Fibroblast of upper back skin (primary cell): ENCODE measurements at places on chromosomes 6 and 20.

GRCh38 chr20:49340161-49340966 lies 62.5 kb upstream of the ZNFX1 start:
- no peak for DNase-seq

- DNase-seq: peak; percentile 22
Observed at GRCh38 chr6:105793130-105793529, 293.0 kb upstream of the PRDM1 start.

DNA sequence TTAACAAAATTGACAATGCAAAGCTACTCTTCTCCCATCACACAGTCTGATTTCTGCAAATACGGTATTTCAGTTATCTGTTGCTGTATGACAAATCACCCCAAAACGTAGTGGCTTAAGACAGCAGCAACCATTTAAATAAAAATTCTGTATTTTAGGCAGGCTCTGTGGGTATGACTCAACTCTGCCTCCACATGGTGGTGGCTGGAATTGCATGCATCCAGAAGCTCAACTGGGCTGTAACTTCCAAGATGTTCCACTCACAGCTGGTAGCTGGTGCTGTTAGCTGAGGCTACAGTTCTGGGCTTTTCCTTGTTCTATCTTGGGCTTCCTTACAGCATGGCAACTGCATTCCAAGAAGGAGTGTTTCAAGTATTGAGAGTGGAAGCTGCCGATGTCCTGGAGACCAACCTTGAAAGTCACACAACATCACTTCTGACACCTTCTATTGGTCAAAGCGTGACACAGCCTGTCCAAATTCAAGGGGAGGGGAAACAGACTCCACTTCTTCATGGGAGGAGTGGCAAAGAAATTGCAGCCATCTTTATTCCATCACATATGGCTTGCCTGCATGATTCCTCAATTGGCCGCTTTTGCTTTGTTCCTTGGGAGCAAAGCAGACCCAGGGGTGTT lies 39.7 kb upstream of the TULP1 start:
- peak; percentile 26 for DNase-seq

DNA sequence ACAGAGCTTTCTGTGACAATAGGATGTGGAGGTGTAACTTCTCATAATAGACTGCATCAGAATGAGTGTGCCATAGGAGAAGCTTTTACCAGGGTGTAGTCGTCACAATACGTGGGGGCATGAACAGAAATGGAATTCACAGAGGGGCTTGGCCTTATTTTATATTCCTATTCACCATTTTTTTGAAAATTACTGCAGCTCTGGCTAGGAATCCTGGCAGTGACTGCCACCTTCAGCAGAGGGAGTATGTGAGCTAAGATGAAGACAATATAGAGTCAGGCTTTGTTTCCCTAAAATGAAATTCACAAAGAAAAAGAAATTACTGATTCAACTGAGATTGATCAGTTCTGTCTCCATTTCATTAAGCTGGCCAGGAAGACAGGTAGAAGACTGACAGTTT lies 13.9 kb downstream of the TOMM6 start:
- no peak for DNase-seq

GRCh38 chr20:59672576-59672975 lies 68.2 kb downstream of the PHACTR3 start:
- no peak for DNase-seq

DNA sequence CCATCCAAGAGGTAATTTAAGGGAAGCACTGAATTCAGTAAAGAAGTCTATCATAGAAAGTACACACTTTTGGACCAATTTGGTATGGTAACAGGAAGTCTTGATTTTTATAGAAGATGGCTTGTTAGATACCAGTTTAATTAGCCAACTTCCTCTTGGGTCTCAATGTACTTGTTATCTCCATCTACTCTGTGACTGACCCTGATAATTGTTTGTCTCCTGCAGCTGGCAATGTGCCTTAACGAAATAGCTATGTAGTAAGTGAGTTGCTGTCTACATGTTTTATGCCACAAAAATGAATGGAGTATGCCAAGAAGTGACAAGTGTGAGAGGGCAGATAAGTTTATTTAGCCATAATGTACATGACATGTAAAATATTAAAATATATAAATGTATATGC lies 410.5 kb upstream of the MAN1A1 start:
- no peak for DNase-seq

DNA sequence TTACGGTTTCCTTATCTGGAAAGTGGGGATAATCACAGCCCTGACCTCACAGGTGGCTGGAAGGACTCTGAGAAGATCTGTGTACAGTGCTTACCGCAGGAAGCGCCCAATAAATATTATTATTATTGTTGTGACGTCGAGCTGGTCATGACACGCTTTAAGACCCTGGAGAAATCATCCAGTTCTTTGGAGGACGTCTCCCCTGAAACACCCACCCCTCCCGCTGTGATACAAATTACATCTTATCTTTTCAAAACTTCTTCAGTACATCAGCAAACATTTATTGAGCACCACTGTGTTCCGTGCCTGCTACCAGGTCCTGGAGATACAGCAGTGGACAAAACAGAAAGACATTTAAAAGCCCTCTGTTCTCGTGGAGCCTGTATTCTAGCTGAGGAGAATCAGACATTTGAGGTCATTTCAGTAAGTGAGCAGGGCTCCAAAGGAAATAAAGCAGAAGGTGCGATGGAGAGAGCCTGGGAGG lies 118.7 kb downstream of the CEBPB start:
- DNase-seq: no peak

DNA sequence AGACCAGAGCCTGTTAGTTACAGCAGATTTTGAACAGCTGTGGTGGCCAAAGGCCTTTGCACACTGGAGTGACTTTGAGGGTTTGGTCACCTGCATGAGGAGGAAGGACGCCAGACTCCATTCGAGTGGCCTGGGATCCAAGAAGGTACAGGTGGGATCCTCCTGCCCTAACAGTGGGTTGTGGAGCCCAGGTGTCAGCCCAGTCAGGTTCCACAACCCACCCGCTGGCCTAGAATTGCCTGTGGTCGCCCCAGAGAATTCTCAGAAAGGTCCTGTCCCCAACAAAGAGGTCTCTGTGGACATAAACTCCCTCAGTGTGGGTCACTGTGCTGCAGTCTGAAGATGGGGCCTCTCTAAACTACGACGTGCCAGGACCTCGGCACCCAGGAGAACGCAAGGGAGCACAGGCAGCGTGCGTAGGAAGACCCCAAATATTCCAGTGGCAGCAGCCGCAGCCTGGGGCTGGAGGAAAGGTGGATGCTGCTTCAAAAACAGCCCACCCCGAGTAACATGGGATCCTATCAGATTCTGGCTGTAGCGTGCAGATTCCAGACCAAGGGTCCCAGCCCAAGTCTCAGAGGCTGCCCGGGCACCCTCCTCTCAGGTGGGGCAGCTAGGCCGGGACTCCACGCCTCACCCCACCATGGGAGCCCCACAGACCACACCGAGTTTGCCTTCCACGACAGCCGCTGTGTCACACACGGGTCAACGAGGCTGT lies 16.0 kb downstream of the ACSS1 start:
- DNase-seq: no peak

DNA sequence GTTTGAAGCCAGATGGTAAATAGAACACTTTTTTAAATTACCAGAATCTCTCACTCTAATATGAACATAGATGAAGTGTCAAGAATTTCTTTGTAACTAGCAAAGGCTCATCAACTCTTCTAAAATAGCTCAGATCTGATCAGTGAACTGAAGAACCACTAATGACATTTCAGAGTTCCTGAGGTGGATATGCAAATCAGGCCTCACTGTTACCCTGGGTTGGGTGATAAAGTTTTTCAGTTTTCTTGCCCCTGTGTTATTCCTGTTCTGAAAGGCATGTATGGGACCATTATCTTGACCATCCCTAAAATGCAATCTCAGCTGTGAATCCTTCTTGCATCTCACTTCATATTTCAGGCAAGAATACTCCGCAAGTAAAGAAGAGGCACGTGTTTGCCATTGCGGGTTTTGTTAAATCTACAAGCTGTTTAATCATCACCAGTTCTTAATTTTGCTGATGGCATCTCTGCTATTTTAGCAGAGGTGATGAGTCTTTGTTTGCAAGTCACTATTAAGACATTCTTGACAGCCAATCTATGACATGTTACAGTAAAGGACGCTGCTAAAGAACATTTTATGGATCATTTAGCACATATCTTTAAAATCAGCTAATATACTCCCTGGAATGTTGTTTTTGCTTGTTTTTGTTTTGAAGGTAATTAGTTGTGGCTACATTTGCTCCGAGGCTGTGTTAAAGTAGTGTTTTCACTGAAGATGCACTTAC lies 47.9 kb downstream of the KHDC1L start:
- DNase-seq: no peak

DNA sequence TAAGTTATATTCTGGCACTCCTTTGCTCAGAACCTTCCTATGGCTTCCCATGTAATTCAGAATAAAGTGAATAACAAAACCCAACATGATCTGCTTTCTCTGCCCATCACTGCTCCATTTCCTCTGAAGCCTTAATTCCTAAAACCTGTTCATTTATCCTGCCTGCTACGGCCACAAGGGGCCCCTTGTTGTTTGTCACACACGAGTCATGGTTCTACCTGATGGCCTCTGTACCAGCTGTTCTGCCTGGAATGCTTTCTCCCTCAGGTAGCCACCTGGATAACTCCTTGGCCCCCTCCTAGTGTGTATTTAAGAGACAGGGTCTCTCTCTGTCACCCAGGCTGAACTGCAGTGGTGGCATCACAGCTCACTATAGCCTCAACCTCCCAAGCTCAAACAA lies 26.8 kb downstream of the ERGIC3 start:
- DNase-seq: no peak

DNA sequence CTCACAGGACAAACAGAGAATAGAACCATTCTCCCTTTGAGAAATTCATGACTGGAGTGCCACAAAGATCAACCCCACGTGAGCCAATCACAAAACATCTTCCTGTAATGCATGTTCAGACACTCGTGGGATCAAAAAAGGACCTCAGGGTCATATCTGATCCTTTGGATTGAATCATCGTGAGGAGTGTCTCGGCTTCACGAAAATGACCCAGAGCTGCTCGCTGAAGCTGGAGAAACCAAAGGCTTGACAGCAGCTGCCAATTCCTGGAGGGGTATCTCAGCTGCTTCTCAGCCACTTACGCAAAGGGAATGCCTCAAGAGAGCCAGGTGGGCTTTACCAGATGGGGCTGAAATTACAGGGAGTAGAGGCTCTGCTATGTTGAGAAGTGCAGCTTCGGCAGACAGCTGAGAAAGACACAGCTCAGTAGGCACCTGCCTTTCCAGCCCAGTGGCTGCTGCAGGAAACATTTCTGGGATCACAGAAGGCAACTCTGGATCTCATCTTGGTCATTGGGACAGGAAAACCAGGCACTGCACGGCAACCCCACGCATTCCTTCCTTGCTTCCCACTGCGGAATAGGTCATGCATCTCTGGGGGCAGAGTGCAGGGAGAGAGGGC lies 813.1 kb downstream of the KIF16B start:
- DNase-seq: no peak

DNA sequence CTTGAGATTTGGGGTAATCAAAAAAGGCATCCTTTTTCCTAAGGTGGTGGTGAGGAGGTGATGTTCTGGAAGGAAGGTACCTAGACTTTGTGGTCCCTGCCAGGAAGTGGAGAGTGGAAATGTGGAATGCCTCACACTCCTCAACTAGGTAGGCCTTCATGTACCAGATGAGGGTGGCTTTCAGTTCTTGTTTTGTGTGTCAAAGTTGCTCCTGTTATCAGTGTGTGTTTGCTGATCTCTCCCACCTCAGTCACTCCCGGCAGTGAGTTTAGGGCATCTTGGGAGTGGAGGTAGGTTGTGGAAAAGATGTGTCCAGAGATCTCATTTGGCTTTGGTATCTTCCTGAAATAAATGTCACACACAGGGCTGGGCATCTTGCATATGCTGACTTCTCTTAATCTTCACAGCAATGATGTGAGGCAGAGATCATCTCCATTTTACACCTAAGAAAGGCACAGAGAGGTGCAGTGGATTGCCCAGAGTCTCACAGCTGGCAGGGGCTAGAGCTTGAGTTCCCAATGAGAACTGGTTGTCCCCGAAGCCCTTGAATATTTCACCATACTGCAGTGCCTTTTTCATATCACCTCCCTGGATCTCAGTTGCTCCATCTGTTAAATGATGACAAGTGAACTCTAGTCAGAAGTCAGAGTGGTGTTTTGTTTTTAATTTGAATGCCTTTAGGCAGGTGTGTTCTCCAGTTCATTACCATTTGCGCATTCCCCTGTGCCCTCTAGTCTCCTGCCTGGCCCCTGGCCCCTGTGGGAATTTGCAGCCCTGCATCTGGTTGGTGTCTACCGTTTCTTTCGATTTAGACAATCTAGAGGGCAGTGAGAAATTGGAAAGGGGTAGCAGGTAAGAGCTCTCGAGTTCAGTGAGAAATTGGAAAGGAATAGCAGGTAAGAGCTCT lies 2.9 kb downstream of the PKIG start:
- DNase-seq: no peak

DNA sequence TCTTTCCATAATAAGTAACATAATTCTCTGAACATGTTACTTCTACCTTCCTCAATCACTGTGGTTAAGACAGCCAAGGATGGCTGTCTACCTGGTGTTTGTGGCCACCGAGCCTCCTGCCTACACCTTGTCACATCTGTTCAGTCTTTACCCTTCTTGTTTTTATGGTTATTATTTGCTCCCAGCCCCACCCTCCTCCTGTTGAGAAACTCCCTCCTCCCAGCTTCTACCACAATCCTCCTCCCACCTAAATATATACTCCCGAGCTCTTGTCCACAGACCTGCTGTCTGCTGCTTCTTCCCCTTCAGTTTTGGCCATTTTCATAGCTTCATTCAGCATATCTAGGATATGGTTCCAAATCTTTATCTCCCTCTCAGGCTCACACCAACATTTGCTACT lies 35.7 kb upstream of the GABRR1 start:
- no peak for DNase-seq

DNA sequence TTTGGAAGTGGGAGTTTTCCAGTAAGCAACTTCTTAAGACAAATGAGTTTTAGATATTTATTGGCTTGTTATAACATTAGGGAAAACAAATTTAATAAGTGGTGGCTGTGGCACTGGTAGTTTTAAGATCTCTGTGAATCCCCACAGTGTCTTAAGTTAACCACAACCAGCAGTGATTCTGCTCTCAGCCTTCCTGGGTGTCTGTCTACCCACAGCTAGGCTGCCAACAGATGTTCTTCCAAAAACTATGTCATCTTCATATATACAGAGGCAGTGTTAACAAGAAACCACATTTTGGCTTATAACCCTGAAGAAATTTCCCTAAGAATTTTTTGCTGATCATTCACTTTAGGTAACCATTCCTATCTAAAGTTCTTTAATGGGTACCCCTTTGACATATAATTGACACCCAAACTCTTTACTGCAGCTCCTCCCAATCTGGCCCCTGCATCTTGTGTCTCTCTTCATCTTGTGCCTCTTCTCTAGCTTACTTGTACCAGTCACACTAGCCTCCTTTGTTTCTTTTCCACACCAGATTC lies 52.7 kb downstream of the TOP1 start:
- peak; percentile 37 for DNase-seq

GRCh38 chr20:47974234-47974878 lies 189.1 kb upstream of the SULF2 start:
- no peak for DNase-seq

GRCh38 chr6:158605266-158605878 lies 39.2 kb downstream of the DYNLT1 start:
- DNase-seq: peak; percentile 76

- peak; percentile 95 for DNase-seq
Observed at GRCh38 chr20:39849664-39850063, 839.4 kb downstream of the MAFB start.

GRCh38 chr6:67870321-67870720 lies 764.8 kb upstream of the ADGRB3 start:
- DNase-seq: no peak
